ENCODE measurements at places on chromosomes 16 and 17.
A peak's percentile ranks its signal among the peaks of the same experiment; 100 is the strongest.

DNA sequence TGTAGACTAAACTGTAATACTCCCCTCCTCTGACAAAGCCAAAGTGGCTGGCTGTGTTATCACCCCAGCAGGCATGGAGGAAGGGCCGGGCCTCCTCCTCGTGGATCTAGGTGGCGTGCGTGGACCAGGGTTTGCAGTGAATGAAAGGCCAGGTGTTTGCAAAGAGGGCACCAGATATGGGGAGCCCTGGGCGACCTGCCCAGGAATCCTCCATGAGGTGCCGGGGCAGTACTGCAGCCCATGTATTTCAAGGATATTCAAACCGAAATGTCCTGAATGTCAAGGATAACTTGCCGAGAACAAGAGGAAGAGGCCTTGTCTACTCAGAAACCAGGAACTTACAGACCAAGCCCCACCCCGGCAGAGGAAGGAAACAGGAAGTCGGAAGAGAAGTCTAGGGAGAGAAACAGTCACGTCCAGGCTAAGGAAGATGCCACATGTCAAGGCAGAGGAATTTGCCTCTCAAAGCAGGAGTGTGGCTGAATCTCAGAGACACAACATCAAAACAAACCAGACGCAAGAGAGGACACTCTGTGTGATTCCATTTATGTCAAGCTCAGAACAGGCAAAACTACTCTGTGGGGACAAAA is 13.7 kb upstream of the OSGIN1 start:
- no peak for DNase-seq

DNA sequence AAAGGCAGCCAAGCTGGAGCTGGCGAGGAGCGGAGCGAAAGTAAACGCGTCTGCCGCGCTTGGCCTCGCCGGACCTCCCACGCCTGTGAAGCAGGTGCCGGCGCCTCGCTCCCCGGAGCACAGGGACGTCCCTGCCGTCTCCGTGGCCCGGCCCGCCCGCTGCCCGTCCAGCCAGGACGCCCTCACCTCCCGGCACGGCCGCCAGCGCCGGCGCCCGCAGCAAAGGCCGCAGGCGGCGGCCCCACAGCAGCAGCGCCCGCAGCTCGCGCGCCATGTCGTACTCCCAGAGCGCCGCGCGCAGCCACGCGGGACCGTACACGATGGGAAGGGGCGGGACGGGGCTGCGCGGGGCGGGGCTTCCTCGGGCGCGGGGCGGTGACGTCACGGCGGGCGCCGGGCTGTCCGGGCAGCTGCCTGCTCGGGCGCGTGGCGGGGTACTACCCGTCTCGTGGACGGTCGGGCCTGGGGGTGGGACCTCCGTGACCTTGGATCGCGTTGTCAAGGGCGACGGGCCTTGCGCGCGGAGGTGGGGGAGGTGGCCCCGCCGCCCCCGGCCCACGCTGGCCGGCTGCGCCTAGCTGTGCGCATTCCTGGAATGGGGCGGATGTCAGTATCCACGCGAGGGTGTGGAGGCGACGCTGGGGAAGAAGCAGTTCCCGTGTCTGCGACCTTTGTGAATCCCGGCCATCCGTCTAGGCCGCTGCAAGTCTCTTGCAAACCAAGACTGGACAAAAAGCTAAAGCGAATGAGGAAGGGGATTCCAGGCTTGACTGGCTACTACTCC is at the start of gene TRAP1:
Gene TRAP1, minus strand, starts transcription at position 290 of the 784 bp plus-strand sequence. Its CDS starts 16 bp downstream, at position 274.
- DNase-seq: peak; percentile 71

DNA sequence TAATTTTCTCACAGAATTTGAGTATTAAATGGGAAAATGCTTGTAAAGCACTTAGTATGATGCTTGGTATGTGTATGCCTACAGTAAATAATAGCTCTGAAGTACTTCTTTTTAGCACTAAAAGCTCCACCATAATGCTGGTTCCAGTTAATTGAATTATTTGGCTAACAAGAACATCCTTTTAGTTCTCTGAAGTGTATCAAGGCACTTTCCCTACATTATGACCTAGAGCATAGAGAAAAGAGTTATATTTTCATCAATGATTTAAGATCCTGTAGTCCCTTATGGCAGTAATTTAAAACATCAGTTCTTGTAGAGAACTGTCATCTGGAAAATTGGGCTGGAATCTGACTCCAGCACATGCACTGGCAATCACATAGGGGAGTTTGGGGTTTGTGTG is 21.9 kb upstream of the PHAF1 start:
- no peak for DNase-seq

DNA sequence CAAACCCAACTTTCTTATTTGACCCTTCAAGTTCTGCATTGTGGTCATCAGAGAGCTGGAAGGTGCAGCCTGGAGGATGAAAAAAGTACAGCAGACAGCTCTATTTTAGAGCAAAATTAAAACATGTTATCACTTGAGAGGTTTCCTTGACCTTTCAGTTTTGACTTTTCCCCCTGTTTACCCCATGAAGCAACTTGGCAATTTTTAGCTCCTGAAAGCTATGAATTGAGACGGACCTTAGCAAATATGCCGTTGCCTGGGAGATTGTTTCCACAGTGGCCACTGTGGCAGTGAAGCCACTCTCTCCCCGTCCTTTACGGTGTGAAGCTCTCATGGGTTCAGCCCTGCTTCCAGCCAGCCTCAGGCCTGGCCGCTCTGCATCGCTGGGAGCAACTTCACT is 398.6 kb downstream of the CPPED1 start:
- DNase-seq: no peak

GRCh38 chr17:61593426-61593825 is 2.4 kb upstream of the NACA2 start:
- DNase-seq: no peak

- DNase-seq: peak; percentile 88
Observed at GRCh38 chr17:59666235-59666634, 41.0 kb downstream of the PTRH2 start.

GRCh38 chr17:78418326-78419026 is 40.0 kb downstream of the PGS1 start:
- DNase-seq: no peak

DNA sequence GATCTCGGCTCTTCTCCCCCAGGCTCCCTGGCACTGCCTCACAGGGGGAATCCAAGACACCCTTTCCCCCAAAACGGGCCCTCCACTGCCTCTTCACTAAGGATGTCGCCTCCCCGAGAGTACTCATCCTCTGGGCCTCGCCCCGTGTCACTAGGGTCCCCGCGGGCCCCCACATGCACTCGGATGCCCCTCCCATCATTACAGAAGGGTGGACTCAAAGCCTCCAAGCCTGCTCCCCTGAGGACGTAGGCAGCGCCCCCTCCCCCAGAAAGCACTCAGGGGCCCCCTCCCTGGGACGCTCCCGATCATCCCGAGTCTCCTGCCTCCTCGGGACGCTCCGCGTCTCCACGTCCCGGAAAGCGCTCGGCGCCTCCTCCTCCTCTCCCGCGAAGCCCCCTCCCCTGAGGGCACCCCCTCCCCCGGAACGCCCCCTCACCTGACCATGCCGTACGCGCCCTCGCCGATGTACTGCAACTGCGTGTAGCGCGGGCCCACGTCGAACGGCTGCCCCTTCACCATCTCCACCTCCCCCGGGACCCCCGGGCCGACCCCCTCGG is 338 bp downstream of the MAPK3 start:
- no peak for DNase-seq

DNA sequence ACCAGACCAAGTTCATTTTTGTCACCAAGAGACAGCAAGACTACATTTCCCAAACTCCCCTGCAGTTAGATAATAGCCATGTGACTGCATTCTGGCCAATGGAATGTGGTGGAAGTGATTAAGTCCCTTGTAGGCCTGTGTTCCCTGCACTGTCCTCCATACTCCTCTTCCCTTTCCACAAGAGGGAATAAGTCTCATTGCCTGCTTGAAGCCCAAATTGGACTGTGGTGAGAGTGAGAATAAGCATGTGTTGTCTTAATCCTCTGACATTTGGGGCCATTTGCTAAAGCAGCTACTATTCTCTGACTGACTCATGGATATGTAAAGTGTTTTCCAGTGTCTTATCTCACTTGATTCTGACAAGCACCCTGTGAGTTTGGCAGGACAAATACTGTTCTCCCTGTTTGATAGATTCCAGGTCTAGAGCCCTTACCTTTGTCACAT is 20.7 kb downstream of the PIK3R6 start:
- no peak for DNase-seq

DNA sequence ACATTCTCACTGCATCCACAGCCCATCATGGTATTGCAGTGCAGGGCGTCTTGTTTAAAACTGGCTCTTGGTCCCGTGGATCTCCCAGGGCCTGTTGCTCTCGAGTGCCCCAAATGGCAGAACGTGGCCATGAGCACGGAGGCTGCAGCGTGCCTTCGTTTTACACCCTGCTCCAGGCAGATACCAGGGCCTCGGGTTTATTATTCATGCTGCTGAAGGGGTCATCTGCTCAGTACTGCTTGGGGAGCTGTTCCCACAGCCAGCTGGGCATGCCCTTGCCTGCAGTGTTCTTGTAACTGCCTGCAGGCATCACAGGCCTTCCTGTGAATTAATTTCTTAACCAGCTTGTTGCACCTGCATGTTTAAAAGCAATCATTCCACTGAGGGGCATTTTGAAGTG is 129.7 kb upstream of the CHMP6 start:
- DNase-seq: no peak

DNA sequence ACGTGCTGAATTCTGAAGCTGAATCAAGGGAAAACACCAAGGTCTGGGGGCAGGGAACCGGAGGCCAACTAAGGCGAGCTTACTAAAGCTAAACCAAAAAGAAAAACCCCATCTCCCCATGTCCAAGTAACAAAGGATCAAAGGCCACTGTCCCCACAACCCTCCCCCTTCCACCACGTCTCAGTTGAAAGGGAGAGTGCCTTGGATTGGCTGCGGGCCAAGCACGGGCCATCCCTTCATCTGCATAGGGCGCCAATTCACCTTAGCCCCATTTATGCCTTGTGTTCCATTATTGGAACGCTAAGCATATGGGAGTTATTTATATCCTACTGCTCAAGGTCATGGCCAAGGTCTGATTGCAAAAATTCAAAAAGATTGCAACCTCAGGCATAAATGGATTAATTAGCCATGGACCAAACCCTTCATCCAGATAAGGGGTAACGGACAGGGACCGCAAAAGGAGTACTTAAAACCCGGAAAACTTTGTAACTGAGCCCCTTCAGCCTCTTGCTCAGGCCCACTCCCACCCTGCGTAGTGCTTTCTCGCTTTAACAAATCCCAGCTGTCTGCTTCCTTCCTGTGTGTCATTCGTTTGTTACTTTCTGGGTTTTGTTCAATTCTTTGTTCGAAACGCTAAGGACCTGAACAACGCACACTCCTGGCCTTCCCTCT is 740 bp upstream of the ATP6V0D1 start:
- DNase-seq: no peak

DNA sequence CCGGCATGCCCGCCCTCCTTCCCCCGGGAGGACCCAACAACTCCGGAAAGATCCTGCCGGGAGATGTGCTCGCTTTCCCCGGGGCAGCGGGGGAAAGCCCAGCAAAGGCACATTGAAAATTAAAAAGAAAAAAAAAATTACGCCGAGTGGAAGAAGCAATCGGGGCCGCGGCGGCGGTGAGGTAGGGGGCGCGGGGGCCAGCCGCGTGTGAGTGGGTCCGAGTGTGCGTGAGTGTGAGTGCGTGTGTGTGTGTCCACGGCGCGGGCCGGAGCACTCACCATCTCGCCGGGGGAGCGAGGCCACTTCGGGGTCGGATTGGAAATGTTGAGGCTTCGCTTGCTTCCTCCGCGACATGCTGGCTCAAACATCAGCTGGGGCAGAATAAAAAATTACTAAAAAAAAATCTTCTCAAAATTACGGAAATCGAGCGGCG is at the start of gene SALL1:
Gene SALL1, minus strand, starts transcription at position 383 of the 433 bp plus-strand sequence. Its CDS starts 29 bp downstream, at position 354.
- DNase-seq: no peak

DNA sequence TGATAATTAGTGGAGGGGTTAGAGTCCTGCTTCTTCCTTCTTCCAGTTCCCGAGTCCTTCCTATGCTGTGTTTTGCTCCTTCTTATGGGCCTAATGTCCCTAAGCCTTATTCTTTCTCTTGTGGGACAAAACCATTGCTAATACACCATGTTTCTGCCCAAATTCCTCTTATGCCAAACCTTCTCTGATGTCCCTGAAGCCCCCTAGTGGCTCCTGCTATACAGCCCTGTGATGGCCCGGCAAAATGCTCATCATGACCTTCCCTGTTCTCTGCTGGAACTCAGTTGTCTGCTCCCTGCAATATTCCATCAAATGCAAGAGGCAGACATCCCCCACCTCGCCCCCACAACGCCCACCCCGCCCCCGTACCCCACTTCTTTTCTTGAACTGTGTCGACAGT is 171.6 kb downstream of the CDH11 start:
- DNase-seq: no peak

DNA sequence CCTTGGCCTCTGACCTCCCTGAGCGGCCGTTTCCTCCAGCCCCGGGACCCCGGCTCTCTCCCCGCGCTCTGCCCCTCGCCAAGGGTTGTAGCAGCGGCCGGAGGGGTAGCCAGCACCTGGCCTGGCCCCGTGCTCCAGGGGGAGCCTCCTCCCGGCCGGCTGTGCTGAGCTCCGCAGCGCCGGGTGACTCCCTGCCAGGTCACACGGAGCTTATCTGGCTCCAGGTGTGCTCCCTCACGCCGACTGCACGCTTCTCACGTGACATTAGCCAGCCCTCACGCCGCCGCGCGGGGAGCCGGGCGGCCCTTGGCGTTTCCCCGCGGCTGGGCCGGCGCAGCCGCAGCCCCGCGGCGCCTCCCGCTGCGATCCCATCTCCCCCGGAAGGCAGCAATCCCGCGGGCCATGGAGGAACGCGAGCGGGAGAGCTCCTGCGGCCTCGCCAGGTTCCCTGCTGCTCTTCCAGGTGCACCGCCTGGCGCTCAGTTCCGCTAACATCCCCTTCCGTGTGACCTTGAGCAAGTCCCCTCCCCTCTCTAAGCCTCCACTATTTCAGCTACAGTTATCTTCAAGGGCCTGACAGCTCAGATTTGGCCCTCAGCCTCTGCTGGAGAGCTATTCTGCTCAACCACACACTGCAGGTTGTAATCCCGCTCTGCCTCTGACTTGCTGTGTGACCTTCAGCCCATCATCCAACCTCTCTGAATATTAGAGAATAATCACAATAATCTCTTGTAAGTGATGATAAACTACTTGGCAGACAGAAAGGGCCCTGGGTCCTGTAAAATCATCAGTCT is 3.4 kb downstream of the MYO18A start:
- DNase-seq: peak; percentile 56

GRCh38 chr16:63239065-63239570 is 1202.9 kb upstream of the CDH8 start:
- DNase-seq: no peak

DNA sequence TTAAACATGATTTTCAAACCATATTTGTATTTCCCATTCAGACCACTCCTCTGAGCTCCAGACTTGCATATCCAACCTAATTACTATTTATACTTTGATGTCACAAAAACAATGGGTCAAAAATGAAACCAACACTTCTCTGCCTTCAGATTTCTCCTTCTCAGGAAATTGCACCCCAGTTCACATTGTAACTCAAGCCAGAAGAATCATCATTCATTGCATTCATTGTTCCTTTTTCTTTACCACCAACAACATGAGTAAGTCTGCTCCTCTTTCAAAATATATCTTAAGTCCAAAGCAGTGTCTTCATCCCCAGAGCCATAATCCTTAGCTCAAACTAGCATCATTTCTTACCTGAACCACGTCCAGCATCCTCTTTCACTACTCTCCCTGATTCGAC is 2.6 kb upstream of the AKAP1 start:
- DNase-seq: no peak
